ENCODE measurements at places on chromosomes 3 and 15.

DNA sequence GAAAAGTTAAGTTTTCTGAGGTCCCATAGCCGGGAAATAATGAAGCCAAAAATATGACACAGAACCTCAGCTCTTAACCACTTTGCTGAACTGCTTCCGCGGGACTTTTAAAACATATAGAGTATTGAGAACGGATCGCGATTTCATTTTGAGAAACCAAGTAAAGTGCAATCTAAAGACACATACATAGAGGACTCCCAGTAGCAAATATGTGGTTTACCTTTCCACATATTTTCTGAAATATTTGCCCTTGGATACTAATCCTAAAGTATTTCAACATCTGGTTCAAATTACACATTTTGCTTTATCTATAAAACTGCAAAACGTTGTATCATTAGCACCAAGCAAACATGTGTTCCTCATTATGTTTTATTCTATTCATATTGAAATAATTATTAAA, 776.5 kb downstream of the ROBO2 start:
- DNase-seq, result no peak

GRCh38 chr15:68465861-68466560, 34.0 kb upstream of the ITGA11 start:
- no peak for DNase-seq

- DNase-seq, result no peak
Measured at GRCh38 chr15:68368731-68369435, 63.1 kb downstream of the ITGA11 start.

- DNase-seq, result no peak
Measured at GRCh38 chr15:33706173-33706572, 262.1 kb upstream of the CHRM5 start.

DNA sequence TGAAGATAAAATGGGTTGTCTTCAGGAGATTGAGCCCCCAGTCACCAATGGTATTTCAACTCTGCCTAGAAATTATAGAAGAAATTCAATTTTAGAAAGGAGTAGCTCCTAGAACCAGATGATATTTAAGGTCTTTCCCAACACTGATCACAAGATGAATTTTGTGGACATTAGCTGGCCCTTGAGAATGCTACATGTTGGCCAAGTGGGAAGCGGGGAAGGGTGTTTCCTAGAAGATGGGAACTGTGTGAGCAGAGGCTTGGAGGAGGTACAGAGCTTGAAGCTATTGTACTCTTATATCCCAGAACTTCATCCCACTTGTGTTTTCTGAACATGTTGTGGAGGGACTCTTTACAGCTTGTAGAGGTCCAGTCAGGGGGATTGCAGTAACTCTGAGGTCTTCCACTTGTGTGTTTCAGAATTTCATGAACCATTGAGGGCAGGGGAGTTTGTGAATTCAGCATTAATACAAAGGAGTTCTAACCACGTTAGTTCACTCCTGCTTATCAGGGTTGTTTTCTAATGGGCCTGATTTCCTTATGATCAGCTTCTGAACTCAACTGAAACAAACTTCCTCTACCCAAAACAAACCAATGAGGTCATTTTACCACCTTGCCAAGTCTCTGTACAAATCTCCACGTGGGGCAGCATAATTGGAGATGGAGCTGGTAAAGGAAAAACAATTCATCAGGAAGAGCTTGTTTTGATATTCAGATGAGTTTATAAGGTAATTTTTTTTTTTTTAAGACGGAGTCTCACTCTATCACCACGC, 152.6 kb upstream of the TPM1 start:
- DNase-seq, result no peak

DNA sequence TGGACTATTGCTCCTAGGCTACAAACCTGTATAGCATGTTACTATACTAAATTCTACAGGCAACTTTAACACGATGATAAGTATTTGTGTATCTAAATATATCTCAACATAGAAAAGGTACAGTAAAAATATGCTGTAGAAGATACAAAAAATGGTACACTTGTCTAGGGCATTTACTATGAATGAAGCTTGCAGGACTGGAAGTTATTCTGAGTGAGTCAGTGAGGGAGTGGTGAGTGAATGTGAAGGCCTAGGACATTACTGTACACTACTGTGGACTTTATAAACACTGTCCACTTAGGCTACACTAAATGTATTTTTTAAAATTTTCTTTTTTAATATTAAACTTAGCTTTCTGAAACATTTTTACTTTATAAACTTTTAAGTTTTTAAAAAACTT, 140.5 kb upstream of the SGO1 start:
- no peak for DNase-seq

- no peak for DNase-seq
Measured at GRCh38 chr3:139308560-139308959, 35.3 kb upstream of the MRPS22 start.

- DNase-seq, result no peak
Measured at GRCh38 chr15:89824607-89824867, 9.9 kb upstream of the ANPEP start.

GRCh38 chr3:152910966-152911365, 76.0 kb downstream of the P2RY1 start:
- no peak for DNase-seq

- DNase-seq, result no peak
Measured at GRCh38 chr3:32045091-32045915, 61.1 kb upstream of the GPD1L start.

DNA sequence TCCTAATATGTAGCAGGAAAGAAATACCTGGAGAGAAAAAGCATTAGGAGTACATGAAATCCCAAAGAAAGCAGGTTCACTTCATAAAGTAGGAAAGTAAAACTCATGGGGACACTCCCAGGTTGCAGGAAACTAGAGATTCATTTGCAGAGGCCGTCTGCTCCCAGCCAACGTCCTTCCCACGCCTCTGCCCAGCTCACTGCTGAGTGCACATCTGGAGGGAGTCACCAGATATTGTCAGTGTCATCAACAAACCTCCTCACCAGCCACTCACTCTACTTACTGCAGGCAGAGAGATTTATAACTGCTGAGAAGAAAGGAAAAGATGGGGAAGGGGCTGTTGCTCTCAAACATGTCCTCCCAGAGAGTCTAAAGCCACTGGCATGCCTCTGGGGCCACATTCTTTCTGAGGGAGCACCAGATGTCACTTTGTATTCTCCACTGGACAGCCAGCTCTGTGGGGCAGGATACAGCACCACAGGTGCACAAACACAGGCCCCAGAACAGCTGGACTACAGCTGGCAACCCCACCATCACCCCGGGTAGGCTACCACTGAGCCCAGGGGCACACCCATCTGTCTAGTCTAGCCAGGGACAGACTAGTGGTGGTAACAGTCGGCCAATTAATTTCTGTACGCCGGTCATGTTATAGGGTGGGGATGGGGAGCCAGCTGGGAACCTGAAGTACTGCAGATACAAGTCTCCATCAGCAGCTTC, 64.5 kb downstream of the NPTN start:
- DNase-seq, result no peak

DNA sequence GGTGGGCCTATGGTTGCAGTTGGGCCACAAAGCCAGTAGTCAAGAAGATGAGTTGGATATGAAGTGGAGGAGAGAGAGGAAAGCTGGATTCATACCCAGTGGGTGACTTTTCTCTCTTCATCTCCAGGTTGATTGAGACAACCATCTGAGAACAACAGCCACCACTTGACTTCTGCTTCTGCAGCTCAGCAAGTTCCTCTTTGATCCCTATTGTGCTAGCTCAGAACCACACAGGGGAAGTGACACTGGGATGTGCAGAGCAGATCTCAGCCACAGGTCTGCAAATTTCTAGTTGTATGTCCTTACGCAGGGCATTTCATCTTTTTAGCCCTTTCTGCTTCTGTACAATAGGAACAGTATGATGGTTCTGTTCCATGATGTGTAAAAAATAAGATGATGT, 459.2 kb upstream of the ARRDC4 start:
- DNase-seq, result no peak

DNA sequence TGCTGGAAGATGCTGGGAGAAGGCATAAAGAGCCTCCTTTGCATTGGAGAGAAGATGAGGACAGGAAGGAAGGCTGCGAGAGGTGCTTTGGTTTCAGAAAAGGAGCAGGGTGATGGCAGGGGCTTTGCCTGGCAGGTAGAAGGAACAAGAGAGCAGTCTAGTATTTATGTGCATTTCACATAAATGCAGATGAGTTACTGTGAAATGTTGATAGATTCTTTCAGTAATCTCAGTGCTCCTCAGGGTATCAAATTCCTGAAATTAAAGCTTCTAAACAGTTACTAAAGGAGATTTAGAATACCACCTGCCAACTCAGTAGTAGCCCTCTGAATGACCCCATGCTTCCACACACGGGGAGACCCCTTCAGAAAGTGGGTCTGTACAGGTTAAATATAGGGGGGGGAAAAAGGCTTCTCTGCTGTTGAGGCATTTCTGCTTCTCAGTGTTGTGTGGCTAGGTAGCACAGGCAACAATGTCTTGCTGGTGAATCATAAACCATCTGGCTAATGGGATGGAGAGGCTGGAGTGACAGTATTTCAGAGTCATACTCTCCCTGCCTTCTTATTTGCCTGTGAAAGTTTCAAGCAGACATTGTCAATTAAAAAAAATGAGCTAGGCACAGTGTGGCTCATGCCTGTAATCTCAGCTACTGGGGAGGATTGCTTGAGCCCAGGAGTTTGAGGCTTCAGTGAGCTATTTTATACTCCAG, 14.3 kb upstream of the FBXL22 start:
- no peak for DNase-seq

DNA sequence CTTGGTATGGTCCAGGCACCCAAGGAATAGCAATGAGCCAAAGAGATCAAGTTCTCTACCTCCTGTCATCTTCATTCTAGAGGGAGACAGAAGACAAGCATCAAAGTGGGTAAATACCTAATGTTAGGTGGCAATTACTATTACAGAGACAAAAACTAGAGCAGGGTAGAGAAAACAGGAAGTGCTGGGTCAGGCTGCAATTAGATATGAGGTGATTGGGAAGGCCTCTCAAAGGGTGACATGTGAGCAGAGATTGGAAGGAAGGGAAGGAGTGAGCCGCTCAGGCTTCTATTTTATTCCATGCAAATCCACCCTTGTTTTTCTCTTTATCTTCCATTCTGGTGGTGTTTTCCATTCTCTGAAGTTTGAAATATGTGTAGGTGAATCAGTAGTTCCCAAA, 37.4 kb downstream of the EBLN2 start:
- no peak for DNase-seq

DNA sequence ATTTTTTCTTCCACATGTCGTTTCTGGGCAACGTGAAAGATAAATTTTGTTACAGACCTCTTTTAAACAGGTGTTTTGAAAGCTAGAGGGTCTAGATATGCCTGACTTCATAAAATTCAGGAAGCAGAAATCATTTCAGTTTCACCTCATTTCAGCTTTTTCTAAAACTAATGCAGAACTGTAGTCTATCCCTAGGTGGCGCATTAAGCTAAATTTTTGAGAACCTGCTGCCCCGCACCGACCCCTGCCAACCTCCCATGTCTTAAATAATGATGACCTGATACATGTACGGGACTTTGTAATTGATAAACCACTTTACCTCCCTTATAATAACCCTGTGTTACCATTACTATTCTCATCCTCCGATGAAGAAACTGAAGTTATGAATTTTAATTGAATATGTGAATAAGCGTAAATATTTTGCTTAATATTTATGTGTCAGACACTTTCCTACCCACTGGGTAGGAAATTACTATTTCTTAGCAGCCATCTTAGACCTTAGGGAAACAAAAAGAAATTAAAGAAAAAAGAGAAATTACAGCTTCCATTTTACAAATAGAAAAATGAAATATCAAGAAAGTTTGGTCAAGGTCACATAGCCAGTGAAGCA, 78.7 kb upstream of the GCNT3 start:
- no peak for DNase-seq

- no peak for DNase-seq
Measured at GRCh38 chr15:62900071-62900802, 142.3 kb upstream of the TPM1 start.

DNA sequence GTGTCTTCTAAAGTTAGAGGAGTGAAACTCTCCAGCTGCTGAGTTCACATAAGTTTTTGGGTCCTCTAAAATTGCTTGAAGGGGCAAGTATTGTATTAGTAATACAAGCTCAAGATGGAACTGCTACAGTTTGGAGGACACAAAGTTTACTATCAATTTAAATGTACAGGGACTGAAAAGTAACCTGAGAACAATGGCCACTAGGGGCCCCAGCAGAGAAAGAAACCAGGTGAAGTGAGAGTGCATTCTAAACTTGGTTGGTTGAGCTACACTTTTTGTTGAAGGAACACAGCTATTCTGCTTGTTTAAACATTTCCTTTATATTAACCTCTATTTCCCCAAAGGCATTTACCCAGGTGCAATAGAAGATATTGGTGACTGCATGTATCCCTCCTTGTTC, 755.5 kb downstream of the GBE1 start:
- DNase-seq, result no peak

DNA sequence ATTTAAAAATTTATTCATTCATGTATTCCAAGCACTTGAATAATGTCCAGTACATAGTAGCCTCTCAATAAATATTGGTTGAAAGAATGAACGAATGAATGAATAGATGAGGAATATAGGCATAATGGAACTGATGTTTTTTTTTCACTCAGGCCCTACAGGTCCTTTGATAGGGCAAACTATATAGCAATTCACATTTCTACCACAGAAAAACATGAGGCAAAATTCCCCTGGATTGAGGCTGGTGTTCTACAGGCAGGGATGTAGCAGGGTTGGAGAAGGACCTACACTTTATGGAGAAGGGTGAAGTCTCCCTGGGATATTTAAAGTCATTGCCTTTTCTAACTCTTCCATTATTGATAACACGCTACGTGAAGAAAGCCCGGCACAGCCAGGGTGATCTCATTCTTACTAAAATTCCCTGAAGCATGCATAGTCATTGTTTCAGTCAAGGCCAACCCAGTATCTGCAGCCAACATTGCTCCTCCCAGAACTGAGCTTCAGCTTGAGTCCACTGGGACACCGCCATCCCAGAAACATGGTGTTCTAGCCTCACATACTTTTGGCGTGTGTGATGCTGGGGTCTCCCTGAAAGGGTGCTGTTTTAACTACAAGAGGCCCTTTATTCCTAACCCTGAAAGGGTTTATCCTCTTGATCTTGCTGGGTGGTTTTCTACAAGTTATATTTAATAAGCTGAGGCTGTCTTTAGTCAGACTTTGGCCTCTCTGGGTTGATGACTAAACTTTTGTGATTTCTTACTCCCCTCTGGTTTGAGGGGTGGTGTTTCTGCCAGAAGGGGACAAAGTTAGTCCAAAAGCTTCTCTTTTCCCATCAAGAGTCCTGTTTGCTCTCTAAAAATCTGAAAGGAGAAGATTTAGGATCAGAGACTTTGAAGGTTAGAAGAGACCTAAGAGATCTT, 25.9 kb upstream of the FBN1 start:
- DNase-seq, result no peak

GRCh38 chr15:78212546-78213424, 21.6 kb downstream of the ACSBG1 start:
- no peak for DNase-seq
